ENCODE measurements at places on chromosomes 4 and X.

GRCh38 chr4:659851-660250 lies 14.2 kb downstream of the ATP5ME start:
- DNase-seq, result no peak

DNA sequence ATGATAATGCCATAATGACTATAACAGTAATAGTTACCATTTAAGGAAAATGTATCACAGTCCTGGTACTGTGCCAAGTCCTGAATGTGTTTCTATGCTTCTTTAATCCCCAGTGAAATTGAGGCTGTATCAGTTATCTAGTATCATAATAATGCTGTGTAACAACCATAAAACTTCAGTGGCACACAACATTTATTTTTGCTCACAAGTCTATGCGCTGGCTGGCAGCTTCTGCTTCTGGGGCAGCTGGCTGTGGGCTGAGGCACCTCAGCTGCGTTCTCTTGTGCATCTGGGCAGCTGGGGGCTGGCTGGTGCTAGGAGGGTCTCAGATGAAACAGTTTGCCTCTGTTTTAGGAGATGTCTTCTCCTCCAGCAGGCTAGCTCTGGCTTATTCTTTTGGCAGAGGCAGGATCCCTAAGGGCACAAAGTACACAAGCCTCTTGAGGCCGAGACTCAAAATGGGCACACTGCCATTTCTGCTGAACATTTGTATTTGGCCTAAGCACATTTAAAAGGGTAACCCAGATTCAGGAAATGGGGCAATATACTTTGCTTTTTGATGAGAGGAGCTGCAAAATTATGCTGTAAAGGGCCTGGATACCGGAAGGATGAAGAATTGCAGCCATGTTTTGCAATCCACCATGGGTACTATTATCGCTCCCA lies 62.6 kb upstream of the DHX15 start:
- no peak for DNase-seq

- no peak for DNase-seq
Measured at GRCh38 chrX:96576368-96576767, 108.3 kb upstream of the DIAPH2 start.

DNA sequence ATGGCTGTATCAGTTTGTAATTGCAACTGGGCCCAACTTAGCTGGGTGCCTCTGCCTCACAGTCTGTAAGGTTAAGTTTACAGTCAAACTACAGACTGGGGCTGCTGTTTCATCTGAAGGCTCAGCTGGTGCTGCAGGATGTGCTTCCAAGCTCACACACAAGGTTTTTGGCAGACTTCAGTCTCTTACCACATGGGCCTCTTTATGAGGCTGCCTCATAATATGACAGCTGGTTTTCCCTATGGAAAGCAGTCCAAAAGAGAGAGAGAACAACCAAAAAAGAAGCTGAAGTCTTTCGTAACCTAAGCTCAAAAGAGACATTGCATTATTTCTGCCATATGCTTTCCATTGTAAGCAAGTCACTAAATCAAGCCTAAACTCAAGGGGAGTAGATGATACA lies 271.7 kb downstream of the DCTD start:
- no peak for DNase-seq

DNA sequence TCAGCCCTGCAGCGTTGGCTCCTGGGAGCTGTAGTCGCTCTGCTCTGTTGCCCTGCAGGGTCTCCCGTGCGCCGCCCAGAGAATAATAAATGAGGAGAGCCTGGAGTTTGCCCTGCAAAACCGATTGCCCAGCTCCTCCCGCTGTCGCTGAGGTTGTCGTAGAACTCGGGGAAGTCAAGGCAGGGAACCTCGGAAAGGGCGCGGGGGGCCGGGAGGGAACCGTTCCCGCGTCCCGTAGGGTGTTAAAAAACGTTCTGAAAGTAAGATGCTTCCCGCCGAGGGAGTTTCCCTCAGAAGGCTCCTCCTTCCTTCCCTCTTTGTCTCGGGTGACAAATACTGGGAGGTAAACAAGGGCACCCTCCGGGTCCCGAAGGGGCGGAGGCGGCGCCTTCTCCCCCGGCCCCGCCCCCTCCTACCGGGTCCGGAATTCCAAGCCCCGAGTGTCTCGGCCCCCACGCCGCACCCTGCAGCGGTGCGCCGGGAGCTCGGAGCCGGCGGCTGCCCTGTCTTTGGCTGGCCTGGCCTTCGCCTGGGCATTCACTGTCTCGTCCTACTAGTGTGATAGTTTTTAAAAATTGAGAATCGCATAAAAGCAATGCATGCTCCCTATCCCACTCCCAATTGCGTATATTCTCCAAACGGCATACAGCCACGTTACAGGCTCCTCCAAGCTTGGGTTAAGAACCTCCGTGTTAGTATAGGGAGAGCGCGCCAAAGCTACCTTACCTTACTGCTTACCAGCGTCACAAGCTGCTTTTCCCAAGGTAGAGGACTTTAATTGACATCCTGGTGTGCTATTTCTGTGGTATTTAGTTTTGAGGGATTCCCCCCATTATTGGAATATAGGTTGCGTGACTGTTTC lies 964 bp upstream of the HMGB2 start:
- peak; percentile 93 for DNase-seq

DNA sequence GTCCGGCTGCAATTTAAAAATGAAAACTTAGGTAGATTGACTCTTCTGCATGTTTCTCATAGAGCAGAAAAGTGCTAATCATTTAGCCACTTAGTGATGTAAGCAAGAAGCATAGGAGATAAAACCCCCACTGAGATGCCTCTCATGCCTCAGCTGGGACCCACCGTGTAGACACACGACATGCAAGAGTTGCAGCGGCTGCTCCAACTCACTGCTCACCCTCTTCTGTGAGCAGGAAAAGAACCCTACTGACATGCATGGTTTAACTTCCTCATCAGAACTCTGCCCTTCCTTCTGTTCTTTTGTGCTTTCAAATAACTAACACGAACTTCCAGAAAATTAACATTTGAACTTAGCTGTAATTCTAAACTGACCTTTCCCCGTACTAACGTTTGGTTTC lies 41.0 kb downstream of the MAP7D3 start:
- peak; percentile 74 for DNase-seq

DNA sequence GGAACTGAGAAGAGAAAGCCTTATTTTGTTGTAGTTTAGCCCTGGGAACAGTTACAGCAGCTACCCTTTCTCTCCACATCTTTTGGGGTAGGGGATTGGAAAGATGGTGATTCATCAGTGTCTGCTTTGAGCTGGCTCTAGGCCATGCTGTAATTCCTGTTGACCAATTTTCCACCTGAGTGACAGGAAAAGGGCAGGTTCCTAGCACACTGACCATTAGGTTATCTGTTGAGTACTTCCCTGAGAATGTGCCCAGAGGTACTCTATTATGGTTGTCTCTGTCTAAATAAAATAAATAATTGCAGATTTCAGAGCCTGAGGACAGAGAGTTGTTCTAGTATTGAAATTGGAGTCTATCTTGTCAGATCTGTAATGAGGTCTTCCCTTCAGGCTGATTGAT lies 109.0 kb downstream of the ENOX2 start:
- no peak for DNase-seq

- no peak for DNase-seq
Measured at GRCh38 chr4:129358571-129358970, 262.6 kb downstream of the C4orf33 start.

DNA sequence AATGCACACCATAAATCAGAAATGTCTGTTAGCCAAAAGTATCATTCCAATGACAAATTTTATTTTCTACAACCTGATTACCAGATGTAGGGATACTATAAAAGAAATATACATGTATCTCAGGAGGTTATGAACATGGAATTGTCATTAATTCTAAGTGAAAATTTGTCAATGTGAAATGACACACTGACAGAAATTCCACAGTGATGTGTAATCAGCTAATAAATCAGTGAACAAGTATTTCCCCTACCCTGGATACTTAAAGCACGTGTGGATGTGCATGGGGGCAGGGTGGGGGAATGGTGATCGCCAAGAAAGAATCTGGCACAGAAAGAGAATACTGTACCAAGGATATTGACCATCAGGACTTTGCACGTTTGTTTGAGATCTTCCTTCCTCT lies 123.6 kb downstream of the SH3RF1 start:
- no peak for DNase-seq

GRCh38 chr4:15025693-15026092 lies 23.4 kb downstream of the CPEB2 start:
- no peak for DNase-seq

GRCh38 chrX:80139564-80139963 lies 125.0 kb downstream of the TBX22 start:
- no peak for DNase-seq

DNA sequence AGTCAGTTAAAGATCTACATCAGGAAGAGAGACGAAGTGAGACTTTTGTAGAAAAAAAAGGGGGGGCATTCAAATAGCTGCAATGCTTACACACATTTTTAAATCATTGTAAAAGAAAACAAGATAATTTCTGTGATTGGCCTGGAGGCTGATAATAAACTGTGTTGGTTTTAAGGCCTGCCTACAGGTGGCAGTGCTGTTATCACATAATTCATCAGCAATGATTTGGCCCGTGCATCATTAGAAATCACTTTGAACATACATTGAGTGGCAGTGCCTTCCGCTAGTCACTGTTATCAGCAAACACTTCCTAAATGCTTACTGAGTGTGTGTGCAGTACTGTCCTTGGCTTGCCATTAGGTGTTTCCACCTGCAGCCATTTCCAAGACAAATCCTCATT lies 831.9 kb downstream of the TRIML1 start:
- peak; percentile 20 for DNase-seq

DNA sequence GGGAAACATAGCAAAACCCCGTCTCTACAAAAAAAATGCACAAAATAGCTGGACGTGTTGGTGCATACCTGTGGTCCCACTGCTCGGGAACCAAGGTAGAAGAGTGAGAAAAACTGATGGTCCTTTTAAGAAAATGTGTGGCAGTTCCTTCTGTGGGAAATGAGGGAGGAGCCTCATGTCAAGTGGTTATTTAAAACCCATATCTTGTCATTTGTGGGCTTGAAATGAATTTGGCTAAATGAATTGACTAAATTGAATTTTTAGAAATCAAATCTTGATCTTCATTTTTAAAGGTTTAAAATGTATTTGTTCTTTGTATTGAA lies 16.2 kb upstream of the LAMP2 start:
- DNase-seq, result no peak

GRCh38 chrX:110734894-110735541 lies 60.6 kb downstream of the CHRDL1 start:
- DNase-seq, result no peak

DNA sequence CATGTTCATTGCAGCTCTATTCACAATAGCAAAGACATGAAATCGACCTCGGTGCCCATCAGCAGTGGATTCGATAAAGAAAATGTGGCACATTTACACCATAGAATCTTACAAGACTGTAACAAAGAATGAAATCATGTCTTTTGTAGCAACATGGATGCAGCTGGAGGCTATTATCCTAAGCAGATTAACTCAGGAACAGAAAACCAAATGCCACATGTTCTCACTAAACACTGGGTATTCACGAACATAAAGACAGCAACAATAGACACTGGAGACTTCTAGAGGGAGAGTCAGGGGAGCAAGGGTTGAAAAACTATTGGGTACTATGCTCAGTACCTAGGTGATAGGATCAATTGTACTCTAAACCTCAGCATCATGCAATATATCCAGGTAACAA lies 180.5 kb downstream of the PPP1R2C start:
- DNase-seq, result no peak

GRCh38 chr4:116058129-116058528 lies 944.7 kb upstream of the NDST4 start:
- DNase-seq, result peak; percentile 28

- DNase-seq, result peak; percentile 28
Measured at GRCh38 chr4:164876700-164877324, at the start of gene APELA. Gene APELA (plus strand): TSS chr4:164877178. CDS start chr4:164877332, 154 bp downstream.

- DNase-seq, result no peak
Measured at GRCh38 chr4:74123065-74123728, 24.2 kb upstream of the CXCL2 start.

- DNase-seq, result no peak
Measured at GRCh38 chr4:16498978-16499377, 272.7 kb upstream of the TAPT1 start.

- DNase-seq, result no peak
Measured at GRCh38 chr4:106854569-106855351, 181.4 kb downstream of the DKK2 start.

DNA sequence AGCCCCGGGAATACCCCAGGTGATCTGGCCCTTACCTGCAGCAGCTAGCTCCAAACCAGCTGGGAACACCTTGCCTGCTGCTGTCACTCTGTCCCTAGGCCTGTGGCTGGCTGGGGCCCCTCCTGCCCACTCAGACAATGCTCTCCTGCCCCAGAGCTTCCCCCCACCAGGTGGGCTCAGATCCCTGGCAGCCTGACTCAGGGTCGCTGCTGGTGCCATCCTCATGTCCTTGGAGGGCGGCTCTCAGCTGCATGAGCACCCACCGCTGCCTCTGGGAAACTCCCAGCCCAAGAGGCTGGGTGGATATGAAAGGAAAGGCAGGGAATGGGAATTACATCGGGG lies 15.8 kb downstream of the C4orf50 start:
- no peak for DNase-seq

GRCh38 chr4:89617317-89617716 lies 219.6 kb downstream of the SNCA start:
- DNase-seq, result no peak

GRCh38 chr4:82287720-82288119 lies 86.1 kb downstream of the HNRNPD start:
- DNase-seq, result no peak

- DNase-seq, result no peak
Measured at GRCh38 chr4:61590881-61591280, 390.8 kb downstream of the ADGRL3 start.

- no peak for DNase-seq
Measured at GRCh38 chr4:186271081-186271678, 5.2 kb downstream of the F11 start.

DNA sequence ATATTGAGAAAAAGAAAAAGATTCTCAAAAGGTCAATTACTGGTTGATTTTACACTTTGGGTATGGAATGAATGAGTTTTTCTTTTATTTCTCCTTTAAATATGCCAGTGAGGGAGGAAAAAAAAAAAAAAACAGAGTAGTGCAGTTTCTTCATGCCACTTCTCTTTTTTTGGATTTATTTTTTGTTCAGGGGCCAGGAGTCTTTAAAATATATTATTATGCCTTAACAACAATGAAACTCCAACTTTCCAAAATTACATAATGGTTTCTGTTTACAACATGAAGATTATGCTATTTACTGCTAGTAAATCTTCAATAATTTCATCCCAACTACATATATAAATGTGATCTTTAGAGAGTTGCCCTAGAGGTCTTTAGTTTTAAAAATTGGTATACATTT lies 31.9 kb downstream of the DTHD1 start:
- peak; percentile 37 for DNase-seq

DNA sequence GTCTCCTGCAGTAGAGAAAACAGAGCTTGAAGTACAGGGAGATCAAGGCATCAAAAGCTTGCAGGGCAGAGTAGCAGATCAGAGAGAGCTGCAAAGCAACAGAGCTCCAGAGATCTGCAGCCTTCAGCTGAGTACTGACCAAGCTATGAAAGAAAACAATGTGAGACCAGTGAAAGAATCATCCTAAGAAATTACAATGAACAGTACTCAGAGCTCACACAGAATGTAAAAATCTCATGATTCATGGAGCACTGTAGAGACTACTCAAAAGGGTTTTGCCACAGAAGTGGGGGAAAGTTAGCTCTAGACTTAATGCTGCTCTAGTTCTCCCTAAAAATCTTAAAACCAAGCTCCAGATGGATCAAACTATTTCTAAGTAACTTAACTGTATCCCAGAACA lies 80.0 kb upstream of the MAB21L2 start:
- DNase-seq, result no peak
